ENCODE measurements at places on chromosomes 16 and 17.

DNA sequence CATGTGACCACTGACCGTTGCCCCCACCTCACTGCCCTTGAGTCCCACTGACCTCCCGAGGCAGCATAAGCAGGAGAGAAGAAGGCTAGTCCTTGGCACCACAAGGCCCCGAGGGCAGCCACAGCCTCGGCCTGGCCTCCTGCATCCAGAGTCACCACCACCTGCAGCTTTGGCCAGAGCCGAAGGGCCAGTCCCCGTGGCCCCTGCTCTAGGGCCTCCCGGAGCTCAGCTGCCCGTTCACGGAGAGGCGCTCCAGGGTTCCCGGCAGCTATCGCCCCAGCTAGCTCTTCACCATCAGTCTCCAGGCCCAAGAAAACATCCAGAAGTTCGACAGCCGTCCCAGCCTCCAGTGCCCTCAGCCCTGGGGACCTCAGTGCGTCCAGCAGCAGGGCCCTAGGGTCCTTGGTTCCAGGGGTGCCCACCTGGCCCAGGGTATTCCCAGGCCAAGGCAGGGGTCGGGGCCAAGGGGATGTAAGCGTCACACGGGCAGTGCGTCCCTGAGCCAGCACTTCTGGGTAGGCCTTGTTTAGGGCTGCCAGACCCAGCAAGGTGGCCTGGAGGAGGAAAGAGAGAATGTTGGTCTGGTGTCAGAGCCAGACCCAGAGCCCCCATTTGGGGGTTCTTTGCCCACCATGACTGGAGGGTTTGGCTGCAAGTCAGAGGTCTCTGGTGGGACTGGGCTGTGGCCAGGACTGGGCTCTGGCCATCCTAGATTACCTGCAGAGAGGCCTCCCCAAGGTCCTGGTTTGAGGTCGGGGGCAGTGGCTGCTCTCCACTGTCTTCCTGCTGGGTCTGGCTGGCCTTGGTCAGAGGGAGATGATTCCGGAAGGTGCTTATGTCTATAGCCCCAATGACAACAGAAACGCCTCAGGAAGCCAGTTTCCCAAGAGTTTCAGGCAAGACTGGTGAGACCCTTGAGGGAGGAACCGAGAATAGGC lies 1.8 kb downstream of the GHDC start:
- DNase-seq: no peak

DNA sequence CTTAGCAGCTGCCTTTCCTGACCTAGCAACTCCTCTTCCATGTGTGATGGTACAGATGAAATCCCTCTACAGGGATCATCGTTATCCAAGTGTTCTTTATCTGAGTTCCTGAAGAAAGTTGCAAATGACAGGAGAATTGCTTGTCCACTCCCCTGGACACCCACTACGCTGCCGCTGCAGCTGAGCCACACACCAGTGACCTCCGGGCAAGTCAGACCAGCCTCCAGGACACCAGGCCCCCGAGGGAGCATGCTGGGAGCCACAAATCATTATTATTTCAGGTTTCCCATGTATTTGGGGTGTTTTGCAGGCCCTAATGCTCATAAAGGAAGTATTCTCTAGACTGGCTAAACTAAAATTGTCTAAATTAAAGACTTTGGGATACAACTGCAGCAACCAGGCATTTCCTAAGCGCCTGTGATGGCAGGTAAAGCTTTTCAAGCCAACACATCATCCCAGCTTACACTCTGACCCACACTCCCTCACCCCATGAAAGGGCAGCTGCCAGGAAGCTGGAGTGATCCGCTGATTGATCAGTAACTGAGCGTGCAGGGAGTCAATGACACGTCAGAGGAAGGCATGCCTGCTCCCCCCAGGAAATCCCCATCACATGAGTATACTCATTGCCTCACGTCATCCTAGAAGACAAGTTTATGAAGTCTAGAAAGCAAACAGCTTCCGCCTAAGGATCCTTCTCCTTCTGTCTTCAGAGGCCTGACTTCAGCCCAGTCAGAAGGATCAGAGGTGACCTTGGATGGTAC lies 14.4 kb downstream of the FA2H start:
- DNase-seq: no peak

DNA sequence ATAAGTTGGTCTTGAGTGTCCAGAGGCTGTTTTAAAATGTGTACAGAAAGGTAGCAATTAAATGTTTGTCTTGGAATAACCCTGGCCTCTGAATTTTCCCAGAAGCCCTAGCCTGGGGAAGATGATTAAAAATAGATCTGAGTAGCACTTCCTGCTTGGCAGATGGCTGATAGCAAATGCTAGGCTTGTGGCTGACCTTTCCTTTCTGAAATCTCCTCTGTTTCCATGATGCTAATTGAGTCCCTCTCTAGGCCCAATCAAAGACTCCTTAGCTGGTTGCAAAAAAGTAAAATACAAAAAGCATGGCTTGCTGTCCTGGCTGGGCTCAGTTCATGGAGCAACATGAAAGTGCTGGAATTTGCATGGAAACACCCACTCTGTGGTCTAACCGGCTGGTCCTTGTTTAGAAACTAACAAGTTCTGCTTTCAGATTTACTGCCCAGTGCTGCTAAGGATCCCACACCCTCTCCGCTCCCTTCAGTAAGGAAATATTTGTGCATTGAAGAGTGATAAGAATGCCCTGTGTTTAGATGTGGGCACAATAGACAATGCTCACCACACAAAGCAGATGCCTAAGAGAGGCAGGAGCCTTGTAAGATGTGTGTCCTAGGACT lies 40.8 kb downstream of the YPEL2 start:
- DNase-seq: no peak

- no peak for DNase-seq
These were observed 1.9 kb downstream of the ATP1B2 start for GRCh38 chr17:7652388-7653356.

GRCh38 chr17:63102034-63102433 lies 136.0 kb downstream of the TANC2 start:
- no peak for DNase-seq

- peak; percentile 3 for DNase-seq
These were observed 8.2 kb upstream of the LASP1NB start for GRCh38 chr17:38917259-38917658.

DNA sequence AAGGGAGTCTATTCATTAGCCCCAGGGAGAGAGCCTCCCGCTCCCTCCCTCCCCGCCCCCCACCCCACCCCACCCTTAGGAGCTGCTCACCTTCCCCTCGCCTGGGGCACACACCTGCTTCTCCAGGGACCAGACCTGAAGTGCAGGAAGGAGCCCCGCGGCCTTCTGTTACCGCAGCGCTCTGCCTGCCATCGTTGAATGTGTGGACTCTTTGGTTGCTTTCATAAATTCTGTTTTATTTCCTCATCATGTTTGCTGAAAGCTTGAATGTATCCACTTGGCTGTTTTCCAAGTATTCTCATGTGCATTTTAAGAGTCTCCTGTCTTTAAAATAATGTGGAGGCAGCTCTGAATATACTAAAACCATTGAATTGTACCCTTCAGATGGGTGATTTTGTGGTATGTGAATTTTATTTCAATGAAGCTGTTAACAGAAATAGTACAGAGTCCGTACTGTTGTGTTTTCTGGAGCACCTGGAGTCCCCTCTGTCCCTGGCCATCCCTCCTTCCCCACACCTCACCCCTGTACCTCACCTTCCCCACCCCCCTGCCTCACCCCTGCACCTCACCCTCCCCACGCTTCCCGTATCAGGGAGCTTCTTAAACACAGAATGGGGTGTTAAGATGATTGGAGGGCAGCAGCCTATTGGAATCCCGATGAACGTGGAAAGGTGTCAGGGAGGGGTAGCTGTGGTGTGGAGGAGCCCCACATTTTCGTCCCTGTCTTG lies 25.5 kb downstream of the RAB11FIP3 start:
- no peak for DNase-seq

DNA sequence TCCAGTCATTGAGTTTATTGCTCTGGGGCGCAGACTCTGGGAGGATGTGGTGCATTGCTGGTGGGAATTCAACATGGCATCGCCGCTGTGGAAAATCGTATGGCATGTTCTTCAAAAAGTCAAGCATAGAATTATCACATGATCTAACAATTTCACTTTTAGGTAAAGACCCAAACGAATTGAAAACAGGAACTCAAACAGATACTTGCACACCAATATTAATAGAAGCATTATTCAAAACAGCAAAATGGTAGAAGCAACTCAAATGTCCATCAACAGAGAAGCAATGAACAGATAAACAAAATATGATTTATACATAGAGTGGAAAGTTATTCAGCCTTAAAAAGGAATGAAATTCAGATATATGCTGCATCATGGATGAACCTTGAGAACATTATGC lies 15.9 kb downstream of the PIK3R6 start:
- DNase-seq: no peak

DNA sequence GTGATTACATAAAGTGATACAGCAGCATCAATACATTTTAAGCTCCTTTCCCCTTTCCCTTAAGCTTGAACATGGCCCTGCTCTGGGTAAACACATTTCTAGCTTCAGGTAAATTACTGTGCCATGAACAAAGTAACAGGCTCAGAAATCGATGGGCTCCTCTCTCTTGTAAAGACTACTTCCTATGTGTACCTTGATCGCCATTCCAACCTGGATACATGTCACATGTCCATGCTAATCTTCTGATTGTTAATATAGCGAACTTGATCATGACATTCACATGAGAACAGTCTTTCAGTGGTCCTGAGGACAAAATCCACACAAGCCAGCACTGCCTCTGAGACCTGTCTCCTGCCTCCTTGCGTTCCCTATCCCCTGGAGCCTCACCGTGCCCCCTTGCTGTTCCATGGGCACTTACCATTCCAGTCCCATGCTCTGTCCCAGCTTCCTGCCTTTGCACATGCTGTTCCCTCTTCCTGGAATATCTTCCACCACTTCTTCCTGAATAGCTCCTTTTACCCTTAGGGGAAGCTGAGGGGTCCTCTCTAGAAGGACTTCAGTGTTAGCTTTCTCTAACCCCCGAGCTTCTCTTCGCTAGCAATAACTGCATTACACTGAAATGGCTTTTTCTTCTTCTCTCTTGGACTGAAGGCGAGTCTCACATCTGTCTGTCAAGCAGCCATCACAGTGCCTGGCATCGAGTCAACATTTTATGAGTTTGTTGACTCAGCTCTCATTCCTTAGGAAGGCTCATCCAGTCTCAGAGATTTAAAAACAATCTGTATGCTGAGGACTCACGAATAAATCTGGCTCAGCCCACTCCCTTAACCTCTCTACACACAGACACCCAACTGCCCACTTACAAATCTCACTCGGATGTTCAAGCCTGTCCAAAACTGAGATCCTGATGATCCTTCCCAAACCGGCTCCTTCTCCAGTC lies 93.3 kb downstream of the ASIC2 start:
- no peak for DNase-seq

DNA sequence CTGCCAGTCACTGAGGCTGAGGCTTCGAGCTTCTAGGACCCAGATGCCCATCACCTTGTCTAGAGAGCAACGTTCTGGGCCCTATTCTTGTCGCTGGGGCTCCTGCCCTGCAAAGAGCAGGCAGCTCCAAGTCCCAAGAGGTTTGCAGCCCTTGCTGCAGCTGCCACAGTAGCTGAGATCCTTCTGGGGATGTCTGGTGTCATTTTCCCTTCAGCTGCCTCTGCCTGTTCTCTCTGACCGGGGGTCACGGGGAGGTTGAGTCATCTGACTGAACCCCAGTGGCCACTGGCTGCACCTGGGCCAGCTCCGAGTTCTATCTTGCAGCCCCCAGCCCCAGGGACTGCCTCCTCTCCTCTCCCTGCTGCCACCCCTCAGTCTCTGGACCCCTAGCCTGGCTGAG lies 4.9 kb downstream of the WSCD1 start:
- DNase-seq: no peak

GRCh38 chr16:64380751-64381150 lies 741.1 kb downstream of the CDH11 start:
- DNase-seq: no peak

- DNase-seq: no peak
These were observed 947.5 kb downstream of the CDH11 start for GRCh38 chr16:64174327-64174726.

DNA sequence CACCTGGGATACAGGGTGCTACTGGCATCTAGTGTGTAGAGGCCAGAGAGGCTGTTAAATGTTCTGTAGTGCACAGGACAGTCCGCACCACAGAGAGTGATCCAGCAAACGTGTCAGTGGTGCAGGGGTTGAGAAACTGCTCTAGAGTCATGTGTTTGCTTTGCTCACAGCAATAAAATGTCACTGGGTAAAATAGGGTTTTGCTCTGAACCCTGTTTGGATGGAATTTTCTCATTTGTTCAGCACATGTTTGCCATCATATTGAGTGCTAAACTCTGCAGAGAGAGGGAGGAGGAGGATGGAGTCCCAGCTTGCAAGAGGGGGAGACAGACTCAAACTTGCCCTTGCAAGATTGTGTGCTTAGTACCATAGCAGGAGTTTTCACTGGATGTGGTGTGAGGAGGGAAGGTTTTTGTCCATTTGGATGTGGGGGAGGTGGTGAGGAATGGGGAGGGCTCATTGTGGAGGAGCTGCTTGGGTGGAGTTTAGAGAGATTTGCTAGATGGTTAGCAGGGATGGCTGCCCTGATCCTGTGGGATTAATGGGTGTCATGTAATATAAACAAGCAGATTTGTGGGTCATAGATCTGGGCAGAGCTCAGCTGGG lies 11.8 kb downstream of the PLCG2 start:
- no peak for DNase-seq

DNA sequence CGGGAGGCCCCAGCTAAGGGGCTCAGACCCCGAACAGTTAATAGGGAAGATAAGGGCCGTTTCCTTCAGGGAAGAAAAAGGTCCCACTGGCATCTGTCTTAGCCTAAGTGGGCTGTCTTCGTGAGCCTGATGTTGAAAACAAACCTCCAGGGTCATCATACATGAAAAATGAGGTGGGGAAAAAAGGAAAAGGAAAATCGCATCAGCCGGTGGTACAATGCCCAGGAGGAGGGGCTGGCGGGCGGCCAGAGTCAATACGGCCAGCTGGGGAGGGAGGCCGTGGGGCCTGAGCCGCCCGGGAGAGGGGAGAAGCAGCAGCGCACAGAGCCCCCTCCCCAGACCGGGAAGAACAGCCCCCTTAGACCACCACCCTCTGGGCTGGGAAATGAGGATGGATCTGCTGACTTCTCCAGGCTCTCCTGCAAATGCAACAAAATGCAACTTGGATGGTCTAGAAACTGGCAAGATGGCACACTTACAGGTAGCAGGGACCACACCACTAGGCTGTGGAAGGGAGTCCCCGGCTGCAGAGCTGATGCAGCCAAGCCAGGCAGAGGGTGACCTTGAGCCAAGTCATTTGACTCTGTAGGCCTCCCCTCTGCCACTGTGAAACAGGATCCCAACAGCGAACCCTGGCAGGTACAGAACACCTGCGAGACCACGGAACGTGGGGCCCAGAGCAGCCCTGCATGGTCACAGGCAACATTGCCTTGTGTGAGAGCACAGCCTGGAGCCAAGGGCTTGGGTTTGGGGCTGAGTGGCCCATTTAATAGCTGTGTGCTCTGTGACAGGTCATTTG lies 448.5 kb downstream of the SOX9 start:
- DNase-seq: no peak

DNA sequence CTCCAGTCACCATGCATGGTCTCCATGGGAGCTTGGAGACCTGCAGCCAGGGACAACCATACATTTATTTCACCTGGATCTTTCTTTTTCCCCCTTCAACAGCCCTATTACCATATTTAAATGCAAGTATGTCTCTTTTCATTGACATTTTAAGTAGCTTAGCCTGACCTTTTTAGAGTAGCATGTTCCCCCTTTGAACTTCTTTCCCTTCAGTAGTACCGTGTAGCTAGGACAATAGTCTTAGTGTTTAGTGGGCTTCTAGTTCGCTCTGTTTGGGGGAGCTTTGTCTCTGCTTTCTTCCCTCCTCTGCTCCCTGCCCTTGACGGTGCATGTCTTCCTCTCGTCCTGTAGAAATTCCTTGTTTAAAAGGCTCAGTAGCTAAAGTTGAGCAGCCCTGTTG lies 94.6 kb downstream of the CCDC182 start:
- no peak for DNase-seq
